ENCODE measurements at places on chromosomes 3 and 15.

GRCh38 chr3:28651159-28651558 is 302.5 kb upstream of the AZI2 start:
- no peak for DNase-seq

GRCh38 chr3:39476783-39477182 is 9.3 kb downstream of the MOBP start:
- DNase-seq: no peak

DNA sequence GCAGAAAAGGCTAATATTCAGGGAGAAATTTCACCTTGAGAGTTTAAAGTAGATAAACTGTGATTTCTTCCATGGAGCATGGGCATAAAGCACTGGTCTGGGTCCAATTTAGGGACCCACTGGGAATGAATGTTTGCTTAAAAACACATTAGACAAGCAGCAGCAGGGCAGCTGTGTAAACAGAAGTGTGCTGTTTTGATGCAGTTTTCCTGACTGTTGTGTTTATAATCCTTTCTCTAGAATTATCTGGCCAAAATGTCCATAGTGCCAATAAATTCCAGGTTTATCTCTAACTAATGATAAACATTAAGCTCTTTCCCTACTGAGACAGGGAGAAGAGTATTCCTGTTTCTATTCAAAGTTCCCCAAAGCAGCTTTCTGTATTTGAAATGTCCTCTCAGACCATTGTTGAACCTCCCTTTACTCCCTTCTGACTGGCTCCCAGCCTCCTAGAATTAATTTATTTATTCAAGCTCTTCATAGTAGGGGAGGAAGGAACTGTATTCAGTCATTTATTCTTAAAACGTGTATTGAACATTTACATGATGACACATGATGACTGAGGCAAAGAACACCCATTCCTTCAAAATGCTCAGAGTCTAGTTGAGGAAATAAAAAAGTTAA is 7.0 kb upstream of the TM4SF18 start:
- no peak for DNase-seq

GRCh38 chr3:15490158-15490557 is 31.3 kb downstream of the COLQ start:
- DNase-seq: no peak

GRCh38 chr3:125310623-125311081 is 64.5 kb downstream of the ZNF148 start:
- DNase-seq: peak; percentile 20

- DNase-seq: no peak
Observed at GRCh38 chr3:136350132-136350531, 100.0 kb downstream of the PCCB start.

GRCh38 chr3:159765860-159766294 is 222.8 kb upstream of the IL12A start:
- DNase-seq: no peak

- DNase-seq: no peak
Observed at GRCh38 chr15:80512726-80513660, 108.8 kb downstream of the ARNT2 start.

Data from naive thymus-derived CD8-positive, alpha-beta T cell (primary cell).